Neuronal stem cell (in vitro differentiated cells): ENCODE measurements at places on chromosomes 12 and 14.

DNA sequence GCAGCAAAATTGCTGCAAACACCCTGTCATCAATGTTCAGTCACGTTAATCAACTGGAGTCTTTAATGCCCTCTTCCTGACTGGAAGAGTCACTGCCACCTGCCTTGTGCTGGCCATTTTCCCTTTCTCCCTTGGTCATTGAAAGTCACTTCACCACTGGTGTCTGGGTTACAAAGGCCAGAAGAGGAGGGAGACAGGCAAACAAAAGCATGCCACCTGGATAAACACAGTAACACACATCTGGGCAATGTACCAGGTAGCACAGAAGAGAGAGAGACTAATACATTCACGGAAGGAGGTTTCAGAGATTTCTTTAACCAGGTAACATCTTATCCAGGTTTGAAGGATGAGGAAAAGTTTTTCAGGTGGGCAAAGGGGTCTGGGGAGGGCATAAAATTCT is 32.7 kb downstream of the GPHB5 start:
- no peak for DNase-seq

DNA sequence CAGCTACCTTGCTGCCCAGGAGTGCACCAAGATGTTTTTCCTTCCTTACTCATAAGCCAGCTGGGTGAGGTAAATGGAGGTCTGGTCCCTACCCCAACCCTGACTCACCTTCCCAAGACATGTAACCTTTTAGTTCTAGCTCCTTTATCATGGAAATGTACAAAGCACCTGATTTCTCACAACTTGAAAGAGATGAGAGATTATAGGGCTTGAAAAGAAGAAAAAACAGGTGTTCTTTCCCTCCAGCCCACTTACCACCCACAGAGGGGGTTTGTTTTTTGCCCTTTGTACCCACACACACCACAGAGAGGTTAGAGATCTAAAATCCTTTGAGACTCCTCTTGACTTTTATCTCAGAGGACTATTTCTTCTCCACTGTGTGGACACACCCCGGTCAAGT is 21.1 kb downstream of the PLXNC1 start:
- DNase-seq, result no peak

DNA sequence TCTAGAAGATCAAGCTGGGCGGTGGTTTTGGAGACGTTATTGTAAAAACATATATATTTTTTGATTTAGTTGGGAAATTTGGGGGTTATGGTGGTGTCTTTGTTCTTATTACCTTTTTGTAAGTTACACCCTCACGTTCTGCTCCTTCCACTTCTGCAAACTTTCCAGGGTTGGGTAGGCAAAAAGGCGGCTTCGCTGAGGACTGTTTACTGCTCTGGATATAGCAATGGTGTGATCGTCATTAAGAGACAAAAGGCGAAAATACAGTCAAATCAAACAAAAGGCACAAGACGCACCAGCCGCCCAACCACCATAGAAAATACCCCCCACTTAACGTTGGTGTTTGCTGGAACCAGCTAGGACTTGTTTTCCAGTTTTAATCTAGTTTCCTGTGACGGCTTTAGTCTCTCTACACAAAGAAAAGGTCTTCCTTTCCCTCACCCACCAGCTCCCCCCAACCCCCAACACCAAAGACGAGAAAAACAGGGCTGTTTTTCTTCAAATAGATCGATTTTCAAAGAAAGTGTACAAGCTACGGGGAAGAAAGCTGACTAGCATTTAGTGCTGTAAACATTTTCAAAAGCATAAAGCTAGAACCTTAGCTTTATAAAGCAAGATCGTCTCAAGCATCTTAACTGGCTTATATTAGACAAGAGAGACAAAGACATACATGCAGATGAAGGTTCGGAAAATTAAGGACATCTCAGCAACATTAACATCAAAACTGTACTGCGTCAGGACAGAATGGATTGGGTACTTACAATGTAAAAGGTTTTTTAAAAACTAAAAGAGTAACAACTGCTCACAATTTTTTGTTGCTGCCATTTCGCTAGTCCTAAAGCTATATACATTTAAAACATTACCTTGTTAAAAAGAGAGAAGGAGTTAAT is 2.0 kb upstream of the SETD1B start:
- no peak for DNase-seq

DNA sequence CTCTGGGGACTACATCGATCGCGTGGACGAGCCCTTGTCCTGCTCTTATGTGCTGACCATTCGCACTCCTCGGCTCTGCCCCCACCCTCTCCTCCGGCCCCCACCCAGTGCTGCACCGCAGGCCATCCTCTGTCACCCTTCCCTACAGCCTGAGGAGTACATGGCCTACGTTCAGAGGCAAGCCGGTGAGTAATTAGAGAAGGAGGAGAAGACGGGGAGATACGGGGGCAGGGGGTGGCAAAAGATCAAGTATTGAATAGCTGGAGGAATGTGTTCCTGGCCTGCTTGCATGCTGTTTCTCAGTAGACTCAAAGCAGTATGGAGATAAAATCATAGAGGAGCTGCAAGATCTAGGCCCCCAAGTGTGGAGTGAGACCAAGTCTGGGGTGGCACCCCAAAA is 21.9 kb downstream of the OS9 start:
- no peak for DNase-seq

- no peak for DNase-seq
Measured at GRCh38 chr14:101876555-101876938, 87.8 kb upstream of the DYNC1H1 start.

GRCh38 chr12:53938326-53939140 is at the start of gene HOXC13:
TSS of gene HOXC13 (plus strand) at chr12:53938831. CDS start at chr12:53938907, 76 bp downstream.
- DNase-seq, result peak; percentile 65

- no peak for DNase-seq
Measured at GRCh38 chr14:51850651-51851050, 9.8 kb upstream of the GNG2 start.

DNA sequence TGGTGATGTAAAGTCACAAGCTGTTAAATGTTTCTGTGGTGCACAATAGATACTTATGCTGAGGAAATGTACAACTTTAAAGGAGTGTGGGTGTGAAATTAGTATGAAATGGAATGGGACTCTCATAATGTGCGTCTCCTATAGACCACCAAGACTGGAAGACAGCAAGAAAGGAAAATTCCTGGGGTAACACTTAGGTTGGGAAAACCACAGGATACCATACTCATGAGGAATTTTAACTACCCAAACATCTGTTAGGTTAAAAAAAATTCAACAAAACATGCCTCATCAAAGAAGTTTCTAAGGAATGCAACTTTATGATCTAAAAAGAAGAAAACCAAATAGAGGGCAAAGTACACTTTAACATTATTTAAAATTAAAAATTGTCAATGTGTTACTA is 113.7 kb upstream of the MYF6 start:
- no peak for DNase-seq

GRCh38 chr14:47044841-47045240 is 393.3 kb upstream of the RPL10L start:
- DNase-seq, result peak; percentile 11

DNA sequence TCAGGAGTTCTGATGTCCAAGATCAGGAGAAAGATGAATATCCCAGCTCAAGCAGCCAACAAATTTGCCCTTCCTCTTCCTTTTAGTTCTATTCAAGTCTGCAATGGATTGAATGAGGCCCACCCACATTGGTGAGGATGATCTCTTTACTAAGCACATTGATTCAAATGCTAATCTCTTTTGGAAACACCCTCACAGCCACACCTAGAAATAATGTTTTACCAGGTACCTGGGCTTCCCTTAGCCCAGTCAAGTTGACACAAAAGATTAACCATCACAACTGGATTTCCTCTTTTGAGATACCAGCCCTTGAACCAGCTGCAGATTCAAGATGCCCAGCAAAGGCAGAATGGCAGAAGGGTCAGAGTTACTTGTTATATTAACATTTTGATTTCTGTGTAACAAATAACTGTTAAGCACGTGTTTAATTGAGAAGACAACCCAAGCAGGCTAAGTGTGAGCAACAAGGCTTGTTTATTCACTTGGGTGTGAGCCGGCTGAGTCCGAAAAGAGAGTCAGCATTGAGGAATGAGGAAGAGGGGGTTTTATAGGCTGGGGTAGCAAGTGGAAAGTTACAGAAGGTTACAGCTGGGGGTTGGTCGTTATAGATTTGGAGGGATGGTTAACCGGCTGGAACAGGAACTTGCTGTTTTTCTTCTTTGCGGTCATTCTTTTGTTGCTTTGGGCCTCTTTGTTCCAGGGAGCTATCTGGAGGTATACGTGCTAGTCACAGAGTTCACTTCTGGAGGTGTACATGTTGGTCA is 180.3 kb downstream of the EMP1 start:
- DNase-seq, result no peak

DNA sequence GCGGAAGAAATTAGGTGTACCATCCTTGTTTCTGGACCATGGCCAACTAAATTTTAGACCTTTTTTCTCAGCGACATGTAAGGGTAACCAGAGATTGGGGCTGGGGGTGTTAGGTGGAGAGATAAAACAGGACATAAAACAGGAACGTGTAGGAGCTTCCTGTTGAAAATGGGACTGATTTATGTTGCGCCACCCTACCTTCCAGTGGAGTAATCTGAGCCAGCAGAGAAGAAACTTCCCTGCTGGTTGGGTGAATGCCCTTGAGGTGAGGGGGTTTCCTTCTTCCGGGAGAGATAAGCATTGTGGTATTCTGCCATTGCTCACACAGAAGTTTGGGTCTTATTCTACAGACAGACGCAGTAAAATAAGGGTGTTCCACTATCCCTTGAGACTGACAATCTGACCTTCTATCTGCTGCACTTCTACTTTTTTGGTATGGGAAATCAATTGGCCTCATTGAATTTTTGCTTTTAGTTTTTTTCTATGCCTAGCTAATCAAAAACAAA is 417.6 kb downstream of the PCNX1 start:
- DNase-seq, result no peak

DNA sequence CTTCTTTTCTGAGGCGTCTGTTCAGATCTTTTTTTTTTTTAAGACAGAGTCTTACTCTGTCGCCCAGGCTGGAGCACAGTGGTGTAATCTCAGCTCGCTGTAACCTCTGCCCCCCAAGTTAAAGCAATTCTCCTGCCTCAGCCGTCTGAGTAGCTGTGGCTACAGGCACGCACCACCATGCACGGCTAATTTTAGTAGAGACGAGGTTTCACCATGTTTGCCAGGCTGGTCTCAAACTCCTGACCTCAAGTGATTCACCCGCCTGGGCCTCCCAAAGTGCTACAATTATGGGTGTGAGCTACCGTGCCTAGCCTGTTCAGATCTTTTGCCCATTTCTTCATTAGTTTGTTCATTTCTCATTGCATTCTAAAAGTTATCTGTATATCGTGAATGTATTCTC is 55.1 kb upstream of the DBX2 start:
- DNase-seq, result no peak
